ENCODE measurements at places on chromosomes 13 and 19.

GRCh38 chr13:74025369-74025768 lies 108.8 kb downstream of the KLF12 start:
- no peak for DNase-seq

DNA sequence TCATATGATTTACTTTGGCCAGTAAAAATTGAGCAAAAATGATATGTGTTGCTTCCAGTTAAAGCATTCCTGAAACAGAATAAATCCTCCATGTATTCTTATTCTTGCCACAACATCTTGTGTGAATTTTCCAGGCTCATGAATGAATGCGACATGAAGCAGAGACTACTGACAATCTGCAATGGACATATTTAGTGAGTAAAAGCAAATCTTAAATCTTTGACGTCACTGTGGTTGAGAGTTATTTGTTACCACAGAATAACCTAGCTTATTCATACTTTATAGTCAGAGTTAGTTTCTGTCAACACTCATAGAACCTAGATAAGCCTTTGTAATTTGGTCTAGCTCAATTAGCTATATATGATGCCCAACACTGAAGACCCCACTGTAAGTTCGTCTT lies 1443.1 kb downstream of the PCDH9 start:
- DNase-seq, result no peak

DNA sequence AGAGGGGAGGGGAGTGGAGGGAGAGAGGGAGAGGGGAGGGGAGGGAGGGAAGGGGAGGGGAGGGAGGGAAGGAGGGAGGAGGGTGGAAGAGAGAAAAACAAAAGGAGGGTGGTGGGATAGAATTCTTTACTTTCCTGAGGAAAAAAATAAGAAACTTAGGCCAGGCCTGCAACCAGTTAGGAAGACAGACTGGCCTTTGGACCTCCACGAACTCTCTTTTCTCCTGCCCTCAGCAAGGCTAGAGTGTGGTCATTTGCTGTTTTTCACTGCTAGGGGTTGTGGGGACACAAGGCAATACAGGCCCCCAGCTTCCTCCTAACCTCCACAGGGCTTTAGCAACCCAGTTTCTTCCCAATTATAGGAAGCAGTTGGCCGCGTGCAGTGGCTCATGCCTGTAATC lies 4.2 kb downstream of the CCDC8 start:
- DNase-seq, result no peak

- peak; percentile 54 for DNase-seq
Observed at GRCh38 chr19:35236638-35237400, 8.3 kb upstream of the FAM187B start.

DNA sequence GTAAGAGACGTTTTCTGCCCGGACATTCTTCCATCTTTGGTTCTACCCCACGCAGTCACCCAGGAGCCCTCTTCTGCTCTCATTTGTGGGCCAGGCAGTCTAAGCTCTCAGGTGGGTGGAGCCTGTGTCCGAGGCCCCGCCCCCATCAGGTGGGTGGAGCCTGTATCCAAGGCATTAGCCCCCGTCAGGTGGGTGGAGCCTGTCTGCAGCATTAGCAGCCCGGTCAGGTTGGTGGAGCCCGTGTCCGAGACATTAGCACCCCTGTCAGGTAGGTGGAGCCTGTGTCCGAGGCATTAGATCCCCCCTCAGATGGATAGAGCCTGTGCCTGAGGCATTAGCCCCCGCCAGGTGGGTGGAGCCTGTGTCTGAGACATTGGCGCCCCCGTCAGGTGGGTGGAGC lies 45.5 kb upstream of the C13orf46 start:
- peak; percentile 8 for DNase-seq

- no peak for DNase-seq
Observed at GRCh38 chr13:48502601-48503319, 30.1 kb downstream of the RCBTB2 start.

GRCh38 chr19:57665261-57665806 lies 3.4 kb upstream of the ZSCAN4 start:
- DNase-seq, result no peak

DNA sequence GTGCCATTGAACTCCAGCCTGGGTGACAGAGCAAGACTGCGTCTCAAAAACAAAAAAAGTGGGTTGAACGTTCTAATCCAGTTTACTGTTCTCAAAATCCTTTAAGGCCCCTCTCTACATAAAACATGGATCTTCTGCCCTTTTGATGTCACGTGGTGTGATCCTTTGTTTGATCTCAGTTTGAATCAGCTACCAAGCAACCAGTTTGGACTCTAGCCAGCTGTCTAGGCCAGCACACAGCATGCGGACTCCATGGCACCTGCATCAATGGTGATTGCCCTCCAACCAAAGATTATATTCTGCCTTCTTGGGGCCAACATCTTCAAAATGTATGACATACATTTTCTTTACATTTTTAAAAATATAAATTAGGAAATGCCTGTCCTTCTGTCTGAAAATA lies 365.4 kb downstream of the NDFIP2 start:
- no peak for DNase-seq

GRCh38 chr13:44679597-44679996 lies 103.5 kb upstream of the TSC22D1 start:
- no peak for DNase-seq

DNA sequence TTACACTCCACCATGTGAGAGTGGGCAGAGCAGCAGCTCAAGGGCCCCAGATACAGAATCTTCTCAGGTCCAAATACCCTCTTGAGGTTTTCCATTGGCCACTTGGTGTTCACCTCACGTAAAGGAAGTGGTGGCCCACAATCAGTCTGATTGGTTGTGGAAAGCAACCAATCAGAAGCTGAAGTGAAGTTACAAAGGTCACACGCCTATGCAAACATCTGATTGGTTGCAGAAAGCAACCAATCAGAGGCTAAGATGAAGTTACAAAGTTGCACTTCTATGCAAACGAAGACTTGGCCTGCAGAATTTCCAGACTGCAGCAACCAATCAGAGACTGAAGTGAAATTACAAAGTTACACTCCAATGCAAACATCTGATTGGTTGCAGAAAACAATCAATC lies 14.3 kb upstream of the TM9SF2 start:
- no peak for DNase-seq

- DNase-seq, result no peak
Observed at GRCh38 chr19:33946535-33947264, 150.0 kb downstream of the KCTD15 start.

DNA sequence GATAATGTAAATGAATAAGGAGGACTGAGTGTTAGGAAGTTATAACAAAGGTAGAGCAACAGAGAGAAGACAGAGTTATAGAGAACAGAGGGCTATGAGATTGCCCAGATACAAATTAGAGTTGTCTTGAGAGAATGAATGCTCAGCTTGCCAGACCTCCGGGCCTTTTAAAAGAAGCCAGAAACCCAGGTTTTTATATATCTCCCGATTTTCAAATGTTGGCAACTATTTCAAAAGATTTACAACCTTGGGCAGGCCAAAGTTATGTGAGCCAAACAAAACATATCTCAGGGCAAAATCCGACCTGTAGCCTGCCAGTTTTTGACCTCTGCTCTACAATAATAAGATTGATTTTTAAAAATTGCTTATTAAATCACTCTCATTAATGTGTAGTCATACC lies 573.1 kb upstream of the SLC10A2 start:
- no peak for DNase-seq

DNA sequence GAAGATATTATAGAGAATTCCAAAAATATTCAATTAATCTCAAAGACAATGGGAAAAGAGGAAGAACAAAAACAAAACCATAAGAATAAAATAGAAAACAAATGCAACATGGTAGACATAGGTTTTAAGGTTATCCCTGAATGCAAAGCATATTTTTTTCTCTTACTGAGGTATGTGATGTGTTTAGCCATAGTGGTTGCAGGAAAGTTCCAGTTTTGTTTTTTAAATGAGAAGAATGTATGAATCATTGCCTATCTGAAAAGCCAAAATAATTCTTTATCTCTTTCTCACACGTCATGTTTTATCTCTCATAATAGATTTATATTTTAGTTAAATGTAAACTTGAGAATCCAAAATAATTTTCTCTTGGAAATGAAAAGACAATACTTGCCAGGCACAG lies 2591.7 kb upstream of the PCDH20 start:
- no peak for DNase-seq

DNA sequence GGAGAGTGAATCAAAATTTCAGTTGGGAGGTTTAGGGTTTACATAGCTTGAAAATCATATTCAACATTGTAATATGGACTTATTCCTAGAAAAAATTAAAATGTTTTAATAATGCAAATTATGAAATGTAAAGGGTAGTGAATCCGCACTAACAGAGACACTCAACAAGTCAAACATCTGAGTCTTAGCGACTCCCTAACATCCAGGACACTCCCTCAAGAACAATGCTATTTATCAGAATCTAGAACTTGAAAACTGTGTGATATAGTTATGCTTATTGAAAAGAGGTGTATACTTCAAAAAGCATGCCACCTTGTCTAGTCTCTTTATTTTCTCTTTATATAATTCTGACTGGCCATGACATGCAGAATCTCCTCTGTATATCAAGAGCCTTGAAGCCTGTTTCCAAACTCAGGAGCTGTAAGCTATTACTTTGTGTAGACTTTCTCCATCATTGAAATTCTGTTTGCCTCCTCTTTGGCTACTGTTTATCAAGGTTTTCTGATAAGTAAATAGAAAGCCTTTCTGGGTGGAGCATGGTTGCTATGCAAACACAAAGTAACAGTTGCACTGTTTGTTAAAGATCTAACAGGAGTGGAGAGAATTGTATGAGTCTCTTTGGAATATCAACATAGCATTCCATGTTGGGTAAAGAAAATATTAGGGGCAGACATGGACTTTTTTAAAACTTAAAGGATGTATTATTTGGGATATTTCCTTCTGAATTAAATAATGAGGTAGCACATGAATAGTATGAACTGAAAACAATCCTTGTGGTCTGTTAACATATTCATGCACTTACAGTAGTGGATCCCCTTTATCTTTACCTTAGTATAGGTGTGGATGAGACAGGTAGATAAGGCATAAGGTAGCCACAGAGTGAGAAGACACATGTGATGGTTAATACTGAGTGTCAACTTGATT lies 56.4 kb upstream of the MBNL2 start:
- DNase-seq, result no peak

- no peak for DNase-seq
Observed at GRCh38 chr13:43143591-43143990, 120.2 kb downstream of the DNAJC15 start.

GRCh38 chr19:43723588-43723987 lies 7.7 kb downstream of the IRGC start:
- DNase-seq, result no peak

- no peak for DNase-seq
Observed at GRCh38 chr19:50512999-50513745, 541 bp downstream of the ASPDH start.
